Inflammatory macrophage treated with lipopolysaccharide for 4 hours (primary cell): ENCODE measurements at places on chromosomes 3 and 15.

GRCh38 chr3:74756674-74757073, 142.2 kb upstream of the CNTN3 start:
- no peak for DNase-seq

DNA sequence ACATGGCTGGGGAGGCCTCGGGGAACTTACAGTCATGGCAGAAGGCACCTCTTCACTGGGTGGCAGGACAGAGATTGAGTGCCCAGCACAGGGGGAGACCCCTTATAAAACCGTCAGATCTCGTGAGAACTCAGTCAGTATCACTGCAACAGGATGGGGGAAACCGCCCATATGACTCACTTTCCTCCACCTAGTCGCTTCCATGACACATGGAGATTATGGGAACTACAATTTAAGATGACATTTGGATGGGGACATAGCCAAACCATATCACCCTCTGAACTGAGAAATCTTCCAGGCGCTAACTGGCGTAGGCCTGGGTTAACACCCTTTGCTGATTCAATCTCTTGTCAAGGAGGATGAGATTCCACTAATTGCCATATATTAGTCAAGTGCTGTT, 392.3 kb downstream of the FEZF2 start:
- no peak for DNase-seq

DNA sequence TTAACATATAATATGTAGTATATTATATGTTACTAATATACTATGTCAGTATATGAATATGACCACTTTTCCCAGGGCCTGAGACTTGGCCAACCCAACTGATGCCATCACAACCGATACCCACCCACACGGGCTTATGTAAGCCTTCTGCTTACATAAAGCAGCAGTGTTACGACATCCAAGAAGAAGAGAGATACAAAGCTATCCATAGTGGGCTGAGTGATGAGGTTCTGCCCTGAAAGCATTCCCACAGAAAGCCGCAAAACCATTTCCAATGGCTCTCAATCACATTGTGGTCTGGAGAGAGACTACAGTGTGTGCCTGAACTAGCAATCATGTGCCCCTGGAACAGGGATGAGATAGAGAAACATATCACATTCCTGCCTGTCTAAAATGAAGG, 177.9 kb downstream of the PLOD2 start:
- peak; percentile 3 for DNase-seq

DNA sequence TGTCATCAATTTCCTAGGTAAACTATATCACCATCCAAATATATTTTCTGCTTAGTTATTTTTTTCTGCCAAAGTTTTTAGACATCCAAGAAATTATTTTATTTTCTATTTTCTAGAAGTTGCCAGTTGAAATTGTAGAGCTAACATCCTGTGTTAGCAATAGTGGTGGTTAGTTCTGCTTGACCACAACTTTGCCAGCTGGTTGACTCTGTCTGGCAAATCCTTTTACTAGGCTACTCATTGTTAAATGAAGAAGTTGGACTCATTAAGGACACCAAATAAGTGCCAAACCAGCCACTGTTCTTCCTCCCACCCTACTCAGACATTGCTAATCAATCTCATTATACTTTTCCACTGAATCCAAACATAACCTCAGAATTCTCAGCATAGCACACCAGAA, 15.4 kb upstream of the CRBN start:
- no peak for DNase-seq

DNA sequence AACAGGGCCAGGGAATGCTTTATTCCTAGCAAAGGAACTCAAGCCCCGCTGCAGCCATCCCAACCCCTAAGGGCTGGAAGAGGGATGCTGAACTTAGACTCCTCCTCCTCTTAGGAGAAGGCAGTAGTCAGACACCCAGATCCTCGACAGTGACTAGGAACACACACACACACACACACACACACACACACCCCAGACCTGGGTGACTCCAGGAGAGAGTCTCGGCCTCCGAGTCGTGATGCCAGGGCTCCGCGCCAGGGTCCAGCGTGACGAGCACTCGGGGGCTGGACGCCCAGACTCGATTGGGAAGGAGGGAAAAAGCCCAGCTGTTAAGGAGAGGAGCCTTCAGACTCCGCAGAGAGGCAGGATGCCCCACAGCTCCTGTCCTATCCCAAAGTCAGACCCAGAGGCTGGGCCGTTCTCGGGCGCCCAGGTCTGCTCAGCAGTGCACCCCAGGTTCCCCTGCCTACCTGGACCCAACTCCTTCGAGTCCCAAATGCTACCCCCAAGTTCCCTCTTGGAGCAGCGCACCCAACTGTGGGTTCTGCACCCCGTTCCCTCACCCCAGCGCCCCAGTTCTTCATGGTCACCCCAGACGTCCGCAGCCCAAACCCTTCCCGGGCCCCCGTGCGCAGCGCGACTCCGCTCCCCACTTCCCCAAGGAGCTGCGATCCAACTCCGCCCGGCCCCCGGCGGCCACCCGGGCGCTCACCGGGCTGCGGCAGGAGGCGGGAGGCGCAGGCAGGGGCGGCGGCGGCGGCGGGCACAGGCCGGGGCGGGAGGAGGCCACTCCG, 421 bp downstream of the BMF start:
- no peak for DNase-seq

DNA sequence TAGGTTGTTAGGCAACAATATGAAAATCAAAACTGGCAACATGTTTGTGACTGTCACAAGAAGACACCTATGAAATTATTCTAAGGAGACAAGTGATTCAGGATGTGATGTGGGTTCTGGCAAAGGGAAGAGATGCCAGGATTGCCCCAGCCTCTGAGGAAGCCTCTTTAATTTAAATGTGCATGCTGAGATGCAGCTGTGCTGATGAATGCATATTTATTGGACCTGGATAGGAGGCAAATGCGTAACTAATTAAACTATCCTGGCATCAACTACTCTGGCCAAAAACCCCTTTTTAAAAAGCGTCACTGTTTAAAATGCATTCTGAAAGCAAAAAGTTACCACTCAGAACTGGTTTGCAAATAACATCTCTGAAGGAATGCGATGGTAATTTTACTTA, 176.5 kb upstream of the DPH6 start:
- DNase-seq: no peak
